Neural progenitor cell (in vitro differentiated cells): ENCODE measurements at places on chromosomes 7 and 10.

GRCh38 chr10:79069325-79070080, 737 bp downstream of the ZMIZ1 start:
- DNase-seq, result peak; percentile 70

DNA sequence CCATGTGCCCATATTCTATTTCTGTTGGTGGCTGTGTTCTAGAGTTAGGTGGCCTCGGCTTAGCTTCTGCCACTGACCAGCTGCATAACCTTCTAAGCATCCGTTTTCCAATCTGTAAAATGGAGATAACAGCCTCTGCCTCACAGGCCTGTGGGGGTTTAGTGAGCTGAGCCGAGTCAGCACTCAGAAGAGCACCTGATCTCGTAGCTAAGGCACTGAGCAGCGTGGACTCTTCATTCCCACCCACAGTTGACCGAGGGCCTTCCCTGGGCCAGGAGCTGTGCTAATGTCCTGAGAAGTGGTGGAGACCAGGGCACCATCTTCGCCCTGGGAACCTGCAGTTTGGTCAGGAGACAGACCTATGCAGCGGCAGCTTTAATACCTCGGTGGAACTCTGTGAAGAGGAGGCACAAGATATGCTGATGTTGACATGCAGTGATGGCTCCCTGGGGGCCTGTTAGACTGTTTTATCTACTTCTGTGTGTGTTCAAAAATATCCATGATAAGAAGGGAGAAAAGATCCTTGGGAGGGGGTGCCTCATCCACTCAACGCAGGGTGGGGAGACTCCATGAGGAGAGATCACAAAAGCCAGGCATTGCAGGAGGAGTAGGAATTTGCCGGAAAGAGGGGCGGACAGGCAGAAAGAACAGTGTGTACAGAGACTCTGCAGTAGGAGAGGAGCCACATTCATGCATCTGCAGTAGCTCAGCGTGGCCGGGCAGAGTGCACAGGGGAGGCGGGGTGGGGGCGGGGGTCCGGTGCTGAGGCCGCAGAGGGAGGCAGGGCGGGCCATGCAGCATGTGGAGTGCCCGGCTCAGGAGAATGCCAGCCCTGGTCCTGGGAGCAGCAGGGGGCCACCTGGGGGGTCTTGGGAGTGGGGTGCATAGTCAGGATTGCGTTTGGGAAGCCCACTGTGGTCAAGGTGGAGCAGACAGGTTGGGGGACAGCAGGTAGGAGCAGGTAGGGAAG, 136.8 kb downstream of the C10orf105 start:
- DNase-seq, result no peak

DNA sequence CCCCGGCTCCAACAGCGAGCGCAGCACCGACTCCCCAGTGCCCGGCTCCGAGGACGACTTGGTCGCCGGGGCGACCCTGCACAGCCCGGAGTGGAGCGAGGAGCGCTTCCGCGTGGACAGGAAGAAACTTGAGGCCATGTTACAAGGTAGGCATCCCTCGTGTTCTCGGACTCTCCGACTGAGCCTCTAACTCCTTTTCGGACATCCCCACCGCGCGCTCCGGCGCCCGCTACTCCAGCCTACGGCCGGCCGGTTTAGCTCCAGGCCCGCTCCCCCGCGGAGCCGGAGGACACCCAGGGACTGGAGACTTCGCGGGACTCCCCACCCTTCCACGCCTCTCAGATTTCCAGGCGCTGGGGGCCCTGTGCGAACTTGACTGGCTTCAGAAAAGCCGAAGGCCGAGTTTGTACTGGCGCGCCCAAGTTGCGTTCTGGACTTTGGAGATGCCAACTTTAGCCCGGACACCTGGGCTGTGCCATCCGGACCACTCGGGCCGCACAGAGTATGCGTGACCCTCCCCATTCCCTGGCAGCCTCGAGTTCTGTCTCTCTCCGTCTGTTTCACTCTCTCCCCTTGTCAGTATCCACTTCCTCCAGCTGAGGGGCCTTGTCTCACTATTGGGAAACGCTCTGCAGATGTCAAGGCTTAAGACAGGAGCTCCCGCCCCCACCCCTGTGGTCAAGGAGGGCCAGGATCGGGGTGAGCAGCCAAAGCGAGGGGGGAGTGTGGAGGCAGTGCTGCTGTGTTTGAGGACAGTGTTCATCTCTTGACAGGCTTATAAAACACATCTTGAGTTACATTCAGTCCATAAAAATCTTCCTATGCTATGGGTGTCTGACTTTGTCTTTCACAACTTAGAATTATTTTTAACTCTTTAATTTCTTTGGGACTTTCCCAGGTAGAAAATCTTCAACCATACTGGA, 777 bp downstream of the BICC1 start:
- peak; percentile 73 for DNase-seq

DNA sequence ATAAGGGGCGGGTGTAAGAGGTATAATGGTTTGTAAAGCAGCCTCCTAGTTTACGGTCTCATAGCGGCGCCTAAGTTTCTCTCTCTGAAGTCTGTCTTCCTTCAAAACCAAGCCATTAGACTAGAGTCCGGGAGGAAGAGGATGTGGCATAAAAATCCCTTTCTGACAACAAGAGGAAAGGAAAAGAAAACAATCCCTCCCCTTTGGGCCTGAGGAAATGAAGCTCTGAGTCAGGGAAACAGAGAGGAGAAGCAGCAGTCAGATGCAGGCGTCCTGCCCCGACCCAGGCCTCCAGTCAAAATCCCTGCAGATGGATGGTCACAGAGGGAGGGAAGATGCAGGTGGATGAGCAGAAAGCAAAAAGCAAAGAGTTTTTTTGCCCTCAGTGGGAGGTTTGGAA, 23.7 kb downstream of the PARP12 start:
- DNase-seq, result no peak

- peak; percentile 21 for DNase-seq
Measured at GRCh38 chr10:106960812-106961211, 203.7 kb downstream of the SORCS1 start.

GRCh38 chr10:17606547-17607040, 10.6 kb downstream of the HACD1 start:
- no peak for DNase-seq

DNA sequence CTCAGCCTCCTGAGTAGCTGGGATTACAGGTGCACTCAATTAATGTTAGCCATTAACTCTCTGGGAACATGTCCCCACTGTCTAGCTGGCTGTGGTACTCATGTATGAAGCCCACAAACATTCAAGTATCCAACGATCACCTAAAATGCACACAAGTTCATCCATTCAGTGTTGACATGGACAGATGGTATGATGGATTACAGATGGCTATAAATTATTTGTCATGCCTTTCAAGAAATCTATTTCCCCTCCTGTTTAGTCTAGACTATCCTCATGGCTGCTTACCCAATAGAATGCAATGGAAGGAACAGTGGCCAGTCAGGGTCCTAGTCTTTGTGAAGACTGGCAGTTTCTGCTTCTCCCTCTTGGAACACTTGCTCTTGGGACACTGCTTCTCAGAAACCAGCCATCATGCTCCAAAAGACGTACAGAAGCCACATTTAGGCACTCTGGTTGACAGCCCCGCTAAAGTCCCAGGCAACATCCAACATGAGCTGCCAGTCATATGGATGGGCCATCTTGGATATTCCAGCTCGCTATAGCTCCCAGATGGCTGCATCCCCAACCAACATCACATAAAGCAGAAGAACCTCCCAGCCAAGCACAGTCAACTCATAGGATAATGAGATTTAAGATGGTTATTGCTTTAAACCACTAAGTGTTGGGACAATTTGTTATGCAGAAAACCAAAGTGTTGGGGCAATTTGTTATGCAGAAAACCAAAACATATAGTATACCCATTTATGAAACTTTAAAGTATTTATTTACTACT, 33.1 kb downstream of the MYL10 start:
- DNase-seq, result no peak

GRCh38 chr7:71229148-71229547, 97.2 kb downstream of the GALNT17 start:
- DNase-seq, result no peak

DNA sequence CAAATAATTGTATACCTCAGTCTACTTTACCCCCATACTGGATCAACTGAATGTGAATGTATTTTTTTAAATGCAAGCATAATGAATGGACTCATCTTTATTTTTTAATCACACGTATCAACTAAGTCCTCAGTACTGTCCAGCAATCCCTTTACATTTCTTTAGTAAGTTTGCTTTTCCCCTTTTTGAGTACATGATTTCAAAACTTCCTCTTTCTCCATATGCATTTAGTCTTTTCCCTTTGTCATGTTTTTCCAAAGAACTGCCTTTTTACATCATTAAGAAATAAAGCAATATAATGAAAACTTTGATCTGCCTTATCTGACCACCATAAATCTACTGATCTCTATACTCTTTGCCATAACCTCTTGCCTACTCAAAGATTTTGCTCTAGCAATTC, 182.5 kb upstream of the AKR1E2 start:
- no peak for DNase-seq

GRCh38 chr10:12873172-12873571, 128.3 kb downstream of the CCDC3 start:
- DNase-seq, result no peak

DNA sequence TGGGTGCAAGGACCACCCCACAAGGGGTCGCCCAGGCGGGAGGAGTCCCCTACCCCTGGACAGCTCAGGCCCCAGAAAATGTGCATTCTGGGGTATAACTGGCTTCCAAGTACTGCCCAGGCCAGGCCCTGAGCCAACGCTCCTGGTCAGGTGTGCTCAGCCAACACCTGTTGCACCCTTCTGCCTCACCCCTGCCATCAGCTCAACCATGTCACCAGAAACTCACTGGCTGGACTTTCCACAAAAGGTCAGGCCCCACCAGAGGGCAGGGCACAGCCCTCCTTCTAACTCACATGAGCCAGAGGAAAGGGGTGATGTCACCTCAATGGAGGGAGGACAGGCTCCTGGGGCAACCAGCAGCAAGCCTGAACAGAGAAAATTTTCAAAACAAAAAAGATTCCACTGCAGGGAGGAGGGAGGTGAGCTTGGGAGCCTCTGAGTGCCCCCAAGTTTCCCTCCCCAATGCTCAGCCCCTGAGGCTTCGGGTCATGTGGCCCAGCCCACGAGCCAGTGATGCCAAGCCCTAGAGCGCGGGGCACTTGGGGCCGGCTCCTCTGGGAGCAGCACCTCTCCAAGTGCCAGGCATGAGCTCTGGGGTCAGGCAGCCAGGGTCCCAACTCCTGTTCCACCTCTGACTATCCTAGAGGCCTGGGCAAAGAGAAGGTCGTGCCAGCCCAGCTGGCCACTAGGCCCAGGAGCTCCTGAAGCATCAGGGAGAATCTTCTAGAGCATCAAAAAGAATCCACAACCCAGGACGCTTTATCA, 2.2 kb downstream of the OGDHL start:
- DNase-seq, result no peak

DNA sequence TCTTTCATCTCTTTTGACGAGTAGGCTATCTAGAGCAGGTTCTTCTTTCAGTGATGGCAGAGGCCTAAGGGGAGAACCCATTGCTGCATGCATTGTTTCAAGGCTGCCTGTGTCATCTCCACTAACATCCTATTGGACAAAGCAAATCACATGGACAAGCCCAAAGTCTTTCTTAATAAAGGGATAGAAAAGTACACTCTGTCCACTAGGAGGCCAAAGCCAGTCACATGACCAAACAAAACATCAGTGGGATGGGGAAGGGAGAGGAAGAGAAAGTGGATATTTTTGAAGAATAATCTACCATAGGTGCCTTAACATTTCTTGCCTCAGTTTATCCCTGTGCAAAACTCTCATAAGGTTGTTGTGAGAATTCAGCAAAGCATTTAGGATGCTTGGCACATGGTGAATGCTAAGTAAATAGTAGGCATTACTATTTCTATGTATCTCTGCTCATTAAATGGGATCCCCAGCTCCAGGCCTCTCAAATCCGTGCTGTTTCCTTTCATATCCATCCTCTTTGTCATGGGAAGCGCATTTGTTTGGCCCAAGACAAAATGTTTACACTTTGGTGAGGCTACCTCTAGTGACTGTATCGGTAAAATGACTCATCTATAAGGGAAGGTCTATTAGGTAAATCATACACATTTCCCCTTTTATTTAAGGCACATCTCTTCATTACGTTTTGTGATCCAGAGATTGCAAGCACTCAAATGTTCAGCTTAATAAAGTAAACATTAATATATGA, 16.7 kb upstream of the CADPS2 start:
- DNase-seq, result no peak

DNA sequence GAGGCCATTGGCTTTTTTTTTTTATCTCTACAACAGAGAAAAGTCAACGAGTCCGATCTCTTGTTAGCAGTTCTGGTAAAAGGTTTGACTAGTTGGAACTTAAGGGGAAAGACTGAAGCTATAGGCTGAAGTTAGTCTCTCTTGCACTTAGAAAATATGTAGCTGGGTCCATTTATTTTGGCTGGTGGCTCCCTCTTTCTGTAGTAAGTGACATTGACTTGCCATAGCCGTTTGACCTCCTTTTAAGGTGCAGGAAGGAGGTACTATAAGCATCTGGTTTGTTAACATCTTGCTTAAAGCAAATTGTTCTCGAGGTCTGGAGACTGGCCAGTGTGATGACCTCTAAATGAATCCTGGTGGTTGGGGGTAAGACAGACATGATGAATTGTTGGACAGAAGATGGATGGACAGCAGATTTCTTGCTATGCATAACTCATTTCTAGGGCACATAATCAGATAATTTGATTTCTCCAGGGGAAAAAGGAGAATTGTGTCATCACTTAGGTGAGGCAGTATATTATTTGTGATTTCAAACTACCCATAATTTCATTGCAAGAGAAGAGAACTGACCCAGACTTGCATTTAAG, 356.3 kb upstream of the GALNT17 start:
- no peak for DNase-seq

DNA sequence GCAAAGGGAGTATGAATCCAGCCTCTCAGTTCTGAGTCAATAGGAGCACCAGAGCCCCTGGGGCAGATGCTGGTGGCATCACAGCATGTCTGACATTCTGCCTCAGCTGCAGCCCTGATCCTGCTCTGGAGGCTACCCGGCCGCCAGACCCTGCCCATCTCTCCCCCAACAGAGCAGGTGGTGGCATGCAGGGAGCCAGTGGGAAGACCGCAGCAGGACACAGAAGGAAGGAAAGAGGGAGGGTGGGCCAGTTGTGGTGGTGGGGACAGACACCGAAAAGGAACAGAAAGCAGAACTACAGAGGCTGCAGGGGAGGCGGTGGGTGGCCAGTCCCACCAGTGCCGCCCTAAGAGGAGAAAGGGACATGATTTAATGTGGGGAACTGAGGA, 35.3 kb downstream of the BLNK start:
- no peak for DNase-seq

DNA sequence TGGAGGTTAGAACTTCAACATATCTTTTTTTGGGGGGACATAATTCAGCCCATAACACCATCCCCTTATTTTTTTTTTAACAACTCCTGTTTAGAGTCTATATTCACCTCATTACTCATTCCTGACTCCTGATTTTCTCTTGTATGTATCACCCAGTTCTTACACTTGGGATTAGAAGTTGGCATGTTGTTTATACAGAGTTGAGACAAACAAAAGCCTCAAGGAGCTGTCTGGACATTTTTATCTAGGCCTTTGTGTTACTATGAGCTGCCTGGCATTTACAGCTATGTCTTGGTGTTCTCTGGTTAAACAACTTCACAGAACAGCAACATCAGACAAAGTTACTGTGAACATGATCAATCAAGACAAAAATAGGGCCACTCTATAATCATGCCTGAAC, 517.5 kb downstream of the KIF20B start:
- DNase-seq, result no peak
